ENCODE measurements at places on chromosomes 4 and X.

DNA sequence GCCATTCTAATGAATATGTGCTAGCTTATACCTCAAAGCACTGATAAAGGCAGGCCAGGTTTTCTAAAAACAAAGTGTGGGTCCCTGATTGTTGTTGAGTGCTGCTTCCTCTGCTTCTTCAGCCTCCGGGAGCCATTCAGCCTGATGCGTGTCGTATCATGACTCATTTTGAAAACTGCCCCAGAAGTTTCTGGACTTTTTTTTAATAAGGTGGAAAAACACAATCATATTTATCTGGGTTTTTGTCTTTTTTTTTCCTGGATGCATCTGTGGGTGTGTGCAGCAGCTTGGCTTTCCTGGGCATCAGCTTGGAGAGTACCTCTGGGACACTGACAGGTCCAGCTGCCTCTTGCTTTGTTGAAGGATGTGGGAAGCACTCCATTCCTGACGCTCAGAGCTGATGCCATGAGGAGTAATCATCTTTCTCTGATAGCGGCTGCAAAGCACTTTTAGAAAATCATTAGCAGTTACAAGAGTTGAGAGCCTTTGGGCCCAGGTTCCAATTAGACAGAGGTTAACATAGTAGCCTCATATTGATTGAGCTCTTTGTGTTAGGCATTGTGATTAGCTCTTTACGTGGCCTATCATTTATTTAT is 66.9 kb downstream of the PARM1 start:
- DNase-seq: no peak

- DNase-seq: no peak
Measured at GRCh38 chrX:20753076-20753475, 486.4 kb upstream of the RPS6KA3 start.

GRCh38 chrX:12372111-12372510 is 233.8 kb downstream of the FRMPD4 start:
- DNase-seq: no peak

GRCh38 chrX:134604701-134605311 is 53.5 kb downstream of the PLAC1 start:
- DNase-seq: no peak

GRCh38 chr4:6983544-6984142 is 59.5 kb upstream of the TADA2B start:
- DNase-seq: no peak

DNA sequence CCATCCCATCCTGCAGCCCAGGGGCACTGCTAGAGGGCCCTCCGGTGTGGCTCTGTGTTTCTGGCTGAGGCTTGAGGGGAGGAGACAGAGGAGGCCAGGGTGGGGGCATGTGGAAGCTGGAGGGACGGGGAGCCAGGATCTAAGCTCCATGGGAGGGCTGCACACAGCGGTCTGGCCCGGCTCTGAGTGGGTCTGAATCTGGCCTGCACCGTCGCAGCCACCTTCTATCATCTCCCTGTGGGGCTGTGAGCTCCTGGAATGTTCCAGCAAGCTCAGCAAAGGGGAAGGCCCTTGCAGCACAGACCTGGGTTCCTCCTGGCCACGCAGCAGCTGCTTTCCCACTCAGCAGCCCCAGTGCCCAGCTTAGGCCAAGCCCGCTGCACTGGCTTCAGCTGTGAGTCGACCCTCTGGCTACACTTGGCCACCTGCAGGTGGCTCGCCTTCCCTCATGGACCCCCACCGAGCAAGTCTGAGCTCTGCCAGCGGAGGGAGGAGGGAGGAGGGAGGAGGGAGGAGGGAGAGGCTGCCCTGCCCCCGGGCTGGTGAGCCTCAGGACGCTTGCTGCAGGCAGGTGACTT is 5.3 kb downstream of the NKX1-1 start:
- no peak for DNase-seq

GRCh38 chr4:184166736-184167135 is 50.9 kb downstream of the ENPP6 start:
- DNase-seq: no peak

DNA sequence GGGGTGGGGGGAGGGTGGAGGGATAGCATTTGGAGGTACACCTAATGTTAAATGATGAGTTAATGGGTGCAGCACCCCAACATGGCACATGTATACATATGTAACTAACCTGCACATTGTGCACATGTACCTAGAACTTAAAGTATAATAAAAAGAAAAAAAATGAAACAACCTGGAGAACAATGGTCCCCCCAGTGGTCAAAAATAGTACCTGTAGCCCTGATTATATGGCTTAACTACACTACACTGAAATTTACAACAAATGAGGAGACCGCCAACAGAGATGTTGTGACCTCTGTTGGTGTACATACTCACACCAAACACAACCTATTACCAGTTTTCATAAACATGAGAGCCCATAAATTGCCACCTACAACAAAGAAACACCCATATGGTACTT is 7.3 kb upstream of the MAGEE1 start:
- DNase-seq: no peak

DNA sequence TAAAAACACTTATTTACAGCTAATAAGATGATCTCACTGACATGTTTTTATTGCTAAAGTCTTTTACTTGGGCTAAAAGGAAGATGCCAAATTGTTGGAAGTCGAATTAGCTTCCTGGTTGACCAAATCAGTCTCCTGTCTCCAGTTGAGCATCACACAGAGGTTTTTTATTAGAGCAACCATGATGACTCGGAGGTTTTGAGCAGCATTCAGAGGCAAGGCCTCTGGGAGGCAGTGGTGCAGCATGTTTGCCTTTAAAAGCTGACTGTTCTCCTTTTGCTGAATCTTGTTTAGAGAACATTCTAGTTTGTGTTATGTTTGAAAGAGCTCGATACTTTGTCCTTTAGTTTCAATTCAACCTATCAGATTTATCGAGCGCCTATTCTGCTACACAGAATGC is 2.1 kb downstream of the UCHL1 start:
- DNase-seq: no peak

DNA sequence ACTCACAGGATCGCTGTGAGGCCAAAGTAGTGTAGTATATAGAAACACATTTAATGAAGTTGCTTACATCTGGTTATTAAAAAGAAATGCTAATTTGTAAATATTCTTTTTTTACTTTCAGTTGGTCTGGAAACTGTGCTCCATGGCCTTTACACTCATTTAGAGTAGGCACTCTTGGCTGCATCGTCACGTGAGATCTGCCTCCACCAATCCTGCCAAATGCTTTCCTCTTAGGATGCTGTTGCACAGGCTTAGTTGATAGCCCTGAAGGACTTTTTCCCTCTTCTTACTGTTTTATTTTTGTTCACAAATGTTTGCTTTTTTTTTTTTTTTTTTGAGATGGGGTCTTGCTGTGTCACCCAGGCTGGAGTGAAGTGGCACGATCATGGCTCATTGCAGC is 6.3 kb downstream of the CPE start:
- no peak for DNase-seq

DNA sequence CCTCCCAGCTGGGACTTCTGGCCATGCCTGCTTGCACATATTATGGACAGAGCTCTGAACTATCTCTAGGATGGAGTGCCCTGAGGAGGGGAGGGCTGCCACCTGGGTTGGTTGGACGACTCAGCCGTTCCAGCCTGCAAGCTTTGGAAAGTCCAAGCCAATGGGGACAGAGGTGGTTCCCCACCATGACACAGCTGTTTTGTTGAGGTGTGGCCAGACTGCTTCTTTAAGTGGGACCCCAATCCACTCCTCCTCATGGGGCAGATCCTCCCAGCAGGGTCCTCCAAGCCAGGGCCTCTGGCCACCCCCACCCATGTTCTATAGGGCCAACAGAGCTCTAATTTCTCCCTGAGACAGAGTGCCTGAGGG is 22.7 kb downstream of the F8A3 start:
- no peak for DNase-seq

GRCh38 chrX:43735957-43736356 is 79.9 kb downstream of the MAOA start:
- DNase-seq: no peak

DNA sequence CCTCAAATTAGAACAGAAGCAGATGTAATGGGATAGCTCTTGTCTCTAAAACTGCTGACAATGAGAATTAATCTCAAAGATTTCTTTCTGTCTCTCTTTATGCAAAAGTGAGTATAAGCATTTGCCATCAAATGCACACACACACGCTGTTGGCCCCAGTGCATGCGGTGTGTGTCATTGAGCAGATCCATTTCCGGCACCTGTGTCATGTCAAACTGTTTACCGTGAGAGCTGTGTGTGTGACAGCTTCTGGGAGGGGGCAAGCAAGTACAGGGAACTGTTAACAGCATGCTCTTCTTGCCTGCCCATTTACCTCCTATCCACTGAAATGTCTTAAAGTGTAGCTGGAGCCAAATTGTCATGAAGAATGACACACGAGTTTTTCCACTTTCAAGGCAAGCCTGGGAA is 297.9 kb upstream of the FAT4 start:
- DNase-seq: no peak

DNA sequence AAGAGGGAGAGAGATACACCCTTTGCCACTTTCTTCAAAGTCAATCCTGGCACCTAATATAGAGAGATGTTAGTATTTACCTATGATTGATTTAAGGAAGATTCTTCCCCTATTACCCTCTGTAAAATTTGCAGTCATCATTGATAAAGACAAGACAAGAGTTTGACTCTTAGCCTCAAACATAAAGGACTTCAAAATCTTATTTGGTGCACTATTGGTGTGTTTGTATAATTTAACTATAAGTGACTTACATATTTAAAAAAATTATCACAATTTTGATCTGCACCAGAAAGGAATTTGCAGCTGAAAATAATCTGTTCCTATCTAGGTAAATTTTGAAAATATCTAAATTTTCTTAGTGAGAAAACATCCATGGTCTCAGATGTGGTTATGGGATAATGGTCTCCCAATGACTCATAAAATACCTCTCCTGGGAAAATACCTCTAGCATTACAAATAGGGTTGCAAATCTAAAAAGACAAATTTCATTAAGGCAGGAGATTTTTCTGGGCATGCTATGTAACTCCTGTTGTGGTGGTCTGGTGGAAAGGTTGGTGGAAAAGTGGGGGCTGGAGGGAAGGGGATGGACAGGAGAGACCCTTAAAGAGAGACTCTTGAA is 173.6 kb upstream of the MED14 start:
- no peak for DNase-seq

DNA sequence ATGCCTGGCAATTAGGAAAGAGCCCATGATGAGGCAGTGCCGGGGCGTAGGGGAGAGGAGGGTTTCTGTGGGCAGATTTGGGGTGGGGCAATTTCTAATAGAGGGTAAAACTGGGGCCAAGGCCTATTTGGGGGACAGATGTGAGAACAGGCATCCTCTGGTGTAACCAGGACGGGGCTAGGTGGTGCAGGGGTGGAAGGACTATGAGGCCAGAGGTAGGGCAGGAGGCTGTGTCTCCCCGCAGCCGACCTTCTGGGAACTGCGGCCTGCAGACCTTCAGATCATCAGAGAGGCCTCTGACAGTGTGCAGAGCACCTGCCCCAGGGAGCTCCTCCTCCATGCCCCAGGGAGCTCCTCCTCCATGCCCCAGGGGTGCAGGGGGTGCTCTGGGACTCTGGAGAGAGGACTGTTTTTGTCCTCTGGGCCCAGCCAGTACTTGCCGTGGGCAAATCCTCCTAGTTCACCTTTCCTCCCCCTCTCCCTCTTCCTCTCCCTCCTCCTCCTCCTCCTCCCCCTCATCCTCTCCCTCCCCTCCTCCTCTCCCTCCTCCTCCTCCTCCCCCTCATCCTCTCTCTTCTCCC is 101.9 kb downstream of the SORCS2 start:
- no peak for DNase-seq

DNA sequence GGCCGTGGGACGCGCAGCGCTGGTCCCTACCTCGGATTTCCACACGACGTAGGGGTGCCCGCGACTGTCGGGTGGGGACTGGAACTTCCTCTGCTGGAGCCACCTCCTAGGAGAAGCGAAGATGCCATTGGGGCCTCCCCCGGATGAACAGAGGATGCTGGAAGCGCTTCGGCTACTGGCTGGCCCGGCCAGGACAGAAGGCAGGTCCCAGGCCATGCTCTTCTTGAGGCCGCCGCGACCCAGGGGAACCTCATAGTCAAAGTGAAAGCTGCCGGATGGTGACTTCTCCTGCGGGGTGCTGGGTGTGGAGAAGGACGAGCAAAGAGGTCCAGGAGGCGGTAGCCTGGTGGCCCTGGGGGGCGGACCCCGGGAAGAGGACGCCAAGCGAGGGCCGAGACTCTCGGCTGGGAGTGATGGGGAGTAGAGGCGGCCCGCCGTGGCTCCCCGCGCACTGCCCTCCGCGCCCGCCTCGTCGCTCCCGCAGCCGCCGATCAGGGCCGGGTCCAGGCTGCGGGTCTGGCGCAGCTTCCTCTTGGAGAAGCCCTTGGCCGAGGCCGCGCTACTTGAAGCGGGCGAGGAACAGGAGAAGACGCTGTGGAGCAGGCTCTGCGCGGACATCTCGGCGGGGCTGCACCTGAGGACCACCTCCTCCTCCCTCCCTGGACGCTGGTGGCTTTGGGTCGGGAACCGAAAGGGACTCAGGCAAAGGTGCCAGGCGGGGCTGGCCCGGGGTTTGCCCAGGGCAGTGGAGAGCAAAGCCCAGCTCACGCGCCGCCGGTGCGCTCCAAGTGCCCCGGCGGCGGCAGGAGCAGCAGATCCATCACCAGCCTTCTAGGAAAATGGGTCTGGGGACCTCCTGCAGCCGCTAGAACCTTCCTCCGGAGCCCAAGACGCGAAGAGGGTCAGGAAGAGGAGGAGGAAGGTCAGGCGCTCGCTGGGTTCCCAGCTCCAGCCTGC is 1.2 kb downstream of the ARHGAP6 start:
- DNase-seq: no peak

DNA sequence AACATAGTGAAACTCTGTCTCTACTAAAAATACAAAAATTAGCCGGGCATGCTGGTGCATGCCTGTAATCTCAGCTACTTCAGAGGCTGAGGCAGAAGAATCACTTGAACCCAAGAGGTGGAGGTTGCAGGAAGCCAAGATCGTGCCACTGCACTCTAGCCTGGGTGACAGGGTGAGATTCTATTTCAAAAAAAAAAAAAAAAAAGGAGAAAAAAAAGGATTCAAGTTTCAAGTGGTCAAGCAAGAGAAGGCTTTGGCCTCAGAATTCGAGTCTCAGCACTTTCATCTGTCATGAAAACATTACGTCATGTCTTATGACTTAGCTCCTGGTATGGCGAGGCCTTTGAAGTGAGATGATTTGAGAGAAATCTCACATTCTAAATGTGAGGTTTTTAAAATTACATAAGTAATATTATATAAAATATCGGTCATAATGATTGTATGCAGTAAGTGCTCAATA is 21.2 kb upstream of the DHRSX start:
- no peak for DNase-seq

DNA sequence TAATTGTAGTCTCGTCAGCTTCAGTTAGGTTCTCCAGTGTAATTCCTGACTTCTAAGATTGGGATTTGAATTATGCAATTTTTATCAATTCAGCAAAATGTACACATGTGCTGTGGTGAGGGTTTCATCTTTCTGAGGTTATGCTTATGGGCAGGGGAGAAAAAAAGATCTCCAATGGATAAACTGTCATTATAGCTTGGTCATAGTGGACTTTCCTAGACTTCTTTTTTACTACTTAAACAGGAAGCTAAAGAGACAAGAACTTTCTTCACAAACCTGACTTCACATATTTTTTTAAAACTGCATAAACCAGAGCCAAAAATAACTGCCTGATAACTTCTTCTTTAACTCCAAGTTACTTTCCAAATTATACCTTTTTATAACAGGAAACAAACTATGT is 21.7 kb upstream of the SPP1 start:
- DNase-seq: no peak

- DNase-seq: no peak
Measured at GRCh38 chrX:139191746-139192385, 338.7 kb upstream of the F9 start.

- no peak for DNase-seq
Measured at GRCh38 chrX:10244915-10245622, 88.3 kb downstream of the CLCN4 start.
